Lower leg skin (tissue), 4 donors: ENCODE measurements at places on chromosomes 16 and 17. TPM values are rescaled to one million over a fixed set of nuclear protein-coding genes. Genes with fewer than 3 reads are reported as not detected.

FBXO47 gene
- not detected for total RNA-seq

GAS2L2 gene
- not detected for total RNA-seq

DNA sequence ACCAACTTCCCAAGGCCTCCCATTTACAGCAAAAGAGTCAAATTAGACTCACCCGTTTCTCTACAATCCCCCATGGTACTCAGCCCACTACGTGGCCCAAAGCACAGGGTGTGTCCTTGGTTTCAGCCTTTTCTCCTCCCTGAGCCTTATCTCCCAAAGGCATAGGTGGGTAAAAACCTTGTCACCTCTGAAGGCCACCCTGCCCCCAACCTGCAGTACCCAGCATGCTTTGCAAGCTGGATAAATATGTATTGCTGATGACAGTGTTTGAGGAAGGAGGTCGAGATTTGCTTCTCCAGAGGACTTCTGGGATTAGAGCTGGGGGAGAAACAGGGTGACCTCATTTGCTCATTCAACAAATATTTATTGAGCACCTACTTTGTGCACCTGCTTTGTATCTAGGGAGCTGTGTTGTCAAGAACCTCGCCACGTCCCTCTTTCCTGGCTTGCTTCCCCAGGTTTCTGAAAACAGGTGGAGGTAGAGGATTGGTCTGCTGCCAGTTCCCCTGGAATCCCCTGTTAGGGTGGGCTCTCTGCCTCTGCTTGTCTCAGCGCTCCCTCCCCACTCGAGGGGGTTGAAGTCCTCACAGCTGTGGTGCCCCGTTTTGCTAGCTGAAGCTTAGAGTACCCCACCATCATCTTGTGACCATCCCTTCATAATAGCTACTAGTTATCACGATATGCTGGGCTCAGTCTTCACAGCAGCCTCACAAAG, 3.0 kb downstream of the LASP1 start:
- DNase-seq = no peak

GRCh38 chr16:86157616-86158247, 258.8 kb downstream of the IRF8 start:
- no peak for DNase-seq

MYH2 gene
- not detected for total RNA-seq

DNA sequence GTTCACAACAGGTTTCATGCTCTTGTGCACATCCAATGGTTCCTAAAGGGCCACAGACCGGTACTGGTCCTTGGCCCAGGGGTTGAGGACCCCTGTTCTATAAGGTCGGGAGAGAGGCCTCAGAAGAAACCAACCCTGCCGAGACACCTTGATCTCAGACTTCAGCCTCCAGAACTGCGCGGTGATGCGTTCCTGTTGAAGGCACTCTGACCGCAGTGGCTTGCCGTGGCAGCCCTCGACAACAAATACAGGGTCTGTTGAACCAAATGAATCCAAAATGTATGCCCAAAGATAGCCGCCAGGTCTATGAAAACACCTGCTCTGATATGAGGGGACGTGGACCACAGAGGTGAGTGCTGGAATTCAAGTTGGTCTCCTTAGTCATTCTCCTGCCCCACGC, 389.8 kb downstream of the SEC14L1 start:
- no peak for DNase-seq

CD79B gene
- total RNA-seq = 0.72 TPM

- DNase-seq = no peak
Observed at GRCh38 chr17:82234211-82235055, 5.6 kb downstream of the SLC16A3 start.

SGCA gene
- total RNA-seq = 1.0 TPM

GRCh38 chr17:79778504-79779083, 646 bp downstream of the CBX2 start:
- no peak for DNase-seq

SNAI3 gene
- total RNA-seq = 0.19 TPM

QPRT gene
- 1.9 TPM for total RNA-seq

GRCh38 chr17:82600731-82601446, 47.4 kb downstream of the WDR45B start:
- DNase-seq = no peak

- DNase-seq = no peak
Observed at GRCh38 chr16:55701442-55702319, 45.9 kb downstream of the SLC6A2 start.

DNA sequence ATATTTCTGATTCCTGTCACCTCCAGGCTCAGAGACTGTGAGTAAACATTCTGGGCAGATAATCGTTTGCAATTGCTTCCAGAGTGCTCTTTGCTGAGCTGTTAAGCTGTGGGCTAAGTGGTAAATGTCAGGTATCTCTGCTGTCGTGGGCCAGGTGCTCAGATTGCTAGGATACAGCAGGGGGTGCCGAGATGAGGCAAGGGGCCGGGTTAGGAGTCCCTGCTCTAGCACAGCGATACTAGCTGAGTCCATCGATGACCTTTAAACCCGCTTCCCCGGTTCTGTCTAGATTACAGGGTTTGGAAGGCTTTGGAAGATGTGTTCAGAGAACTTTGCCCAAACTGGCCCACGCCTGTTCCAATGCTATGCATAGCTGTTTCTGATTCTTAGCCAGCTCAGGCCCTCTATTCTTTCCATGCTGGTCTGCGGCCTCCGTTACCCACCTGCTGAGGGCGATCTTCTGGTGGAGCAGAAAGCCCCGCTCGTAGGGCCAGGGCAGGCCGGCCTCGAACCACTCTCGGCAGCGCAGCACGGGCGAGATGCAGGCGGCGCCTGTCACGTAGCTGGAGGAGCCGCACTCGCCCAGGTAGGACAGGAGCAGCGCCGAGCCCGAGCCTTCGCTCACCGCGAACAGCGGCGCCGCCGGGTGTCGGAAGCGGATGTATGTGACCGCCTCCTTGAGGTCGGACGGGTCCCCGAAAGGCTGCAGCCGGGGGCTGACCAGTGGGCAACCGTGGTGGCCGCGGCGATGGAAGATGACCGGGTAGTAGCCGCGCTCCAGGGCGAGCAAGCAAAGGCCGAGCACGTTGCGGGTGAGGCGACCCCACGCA, 979 bp downstream of the ABHD15 start:
- peak; percentile 16 for DNase-seq

- DNase-seq = no peak
Observed at GRCh38 chr16:10558305-10558704, 22.1 kb downstream of the EMP2 start.

GRCh38 chr17:35738519-35739133, 7.2 kb downstream of the RASL10B start:
- DNase-seq = peak; percentile 76

GRCh38 chr16:4328782-4329775, 13.2 kb downstream of the GLIS2 start:
- no peak for DNase-seq

GIT1 gene
- 52.5 TPM for total RNA-seq

- peak; percentile 76 for DNase-seq
Observed at GRCh38 chr17:35915153-35915964, 15.2 kb downstream of the RDM1 start.

DNA sequence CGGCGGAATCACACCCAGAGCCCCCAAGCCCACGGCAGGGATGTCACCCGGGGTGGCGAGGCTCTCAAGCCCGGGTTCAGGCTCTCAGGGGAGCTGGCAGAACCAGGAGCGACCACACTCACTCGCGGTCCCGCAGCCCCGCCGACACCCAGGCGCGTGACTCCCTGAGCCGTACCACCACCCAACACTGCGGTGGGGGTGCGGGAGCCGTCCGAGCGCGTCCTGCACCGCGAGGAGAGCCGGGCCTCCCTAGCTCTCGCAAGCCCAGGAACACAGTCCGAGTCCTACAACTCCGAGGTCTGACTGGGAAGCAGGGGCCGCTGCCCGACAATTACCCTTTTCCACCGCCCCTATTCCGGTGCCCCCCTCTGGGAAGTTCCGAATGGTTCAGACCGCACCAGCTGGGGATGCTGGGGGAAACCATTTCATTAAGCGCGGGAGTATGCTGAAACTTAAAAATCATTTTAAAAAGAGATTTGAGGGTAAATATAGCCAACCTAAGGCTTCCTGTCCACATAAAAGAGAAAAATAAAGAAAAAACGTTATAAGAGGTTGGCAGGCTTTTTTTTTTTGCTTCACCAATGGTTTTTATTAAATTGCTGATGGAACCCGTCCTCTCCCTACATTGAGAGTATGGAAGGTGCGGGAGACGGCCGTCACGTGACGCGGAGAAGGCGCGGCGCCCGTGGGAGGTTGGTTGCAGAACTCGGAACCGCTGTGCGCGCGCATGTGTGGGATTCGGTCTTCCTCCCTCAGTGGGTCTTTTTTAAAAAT, at the start of gene FLCN:
Gene FLCN, minus strand, starts transcription at position 143 of the 774 bp plus-strand sequence. CDS start 9,031 bp downstream, outside the sequence.
- DNase-seq = peak; percentile 91

DNA sequence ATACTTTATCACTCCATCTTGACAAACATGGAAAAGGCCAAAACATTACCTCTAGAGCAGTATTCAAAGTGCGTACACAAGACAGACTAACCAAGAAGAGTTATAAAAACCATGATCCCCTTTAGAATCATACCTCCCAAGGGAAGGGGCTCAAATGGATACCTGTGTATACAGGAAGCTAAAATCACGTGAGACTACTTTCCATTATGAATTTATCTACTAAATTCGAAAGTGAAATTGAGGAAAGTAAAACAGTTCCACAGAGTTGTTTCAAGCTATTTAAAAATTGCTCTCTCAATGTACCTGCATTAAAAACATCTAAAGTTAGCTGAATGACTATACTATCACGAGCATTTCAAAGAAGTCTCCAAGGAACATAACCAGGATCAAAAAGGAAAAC, 32.7 kb downstream of the AP1G1 start:
- no peak for DNase-seq

RUNDC3A gene
- total RNA-seq = 16.3 TPM

DNA sequence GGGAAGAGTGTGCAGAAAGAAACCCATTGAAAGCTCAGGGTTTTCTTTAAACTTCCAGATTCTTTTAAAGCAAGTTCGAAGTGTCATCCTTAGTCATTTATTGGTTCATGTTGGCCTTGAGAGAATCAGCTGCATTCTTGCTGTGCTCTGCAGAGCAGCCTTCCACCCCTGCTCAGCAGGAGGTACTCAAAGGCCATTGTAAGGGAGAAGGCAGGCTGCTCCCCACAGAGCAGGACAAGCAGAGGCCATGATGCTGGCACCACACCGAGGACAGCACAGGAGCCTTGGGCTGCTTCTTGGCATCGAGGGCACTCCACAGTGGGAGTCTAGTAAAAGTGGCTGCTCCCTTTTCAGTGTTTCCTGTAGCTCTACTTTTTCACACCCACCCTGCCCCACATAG, 29.6 kb downstream of the NMT1 start:
- DNase-seq = no peak

IGSF6 gene
- 0.71 TPM for total RNA-seq
